ENCODE measurements at places on chromosomes 16 and 17.

GRCh38 chr17:30263552-30264333 lies 28.0 kb downstream of the BLMH start:
- no peak for DNase-seq

DNA sequence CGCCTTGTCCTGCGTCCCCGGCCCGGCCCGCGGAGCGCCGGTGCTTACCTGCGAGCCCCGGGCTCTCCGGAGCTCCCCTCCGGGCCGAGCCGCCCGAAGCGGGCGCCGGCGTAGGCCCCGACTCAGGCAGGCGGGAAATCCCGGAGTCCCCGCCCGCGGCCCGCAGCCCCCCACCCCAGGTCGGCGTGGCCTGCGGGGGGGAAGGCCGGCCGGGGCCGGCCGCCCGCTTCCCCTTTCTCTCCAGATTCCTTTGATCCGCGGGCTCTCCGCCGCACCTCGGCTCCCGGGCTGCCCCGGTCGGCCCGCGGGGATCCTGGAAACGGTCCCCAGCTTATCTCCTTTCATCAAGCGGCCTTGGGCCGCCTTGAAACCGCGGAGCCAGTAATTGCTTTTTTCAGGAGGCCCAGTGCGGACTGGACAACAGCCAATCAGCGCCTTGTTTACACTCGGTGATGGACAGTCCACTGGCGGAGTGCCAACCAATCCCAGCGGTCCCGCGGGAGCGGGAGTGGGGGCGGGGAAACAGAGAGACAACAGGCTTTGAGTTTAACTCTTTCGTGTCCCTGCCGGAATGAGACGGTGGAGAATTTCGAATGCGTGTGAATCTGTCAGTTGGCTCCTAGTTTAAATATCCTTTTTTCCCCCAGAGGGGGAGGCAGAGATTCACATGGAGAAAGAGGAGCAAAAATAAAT lies 1.4 kb upstream of the BAHCC1 start:
- DNase-seq = no peak

GRCh38 chr16:3046641-3047386 lies 453 bp downstream of the MMP25 start:
- no peak for DNase-seq

- no peak for DNase-seq
Measured at GRCh38 chr17:69815406-69815805, 259.6 kb upstream of the KCNJ16 start.

DNA sequence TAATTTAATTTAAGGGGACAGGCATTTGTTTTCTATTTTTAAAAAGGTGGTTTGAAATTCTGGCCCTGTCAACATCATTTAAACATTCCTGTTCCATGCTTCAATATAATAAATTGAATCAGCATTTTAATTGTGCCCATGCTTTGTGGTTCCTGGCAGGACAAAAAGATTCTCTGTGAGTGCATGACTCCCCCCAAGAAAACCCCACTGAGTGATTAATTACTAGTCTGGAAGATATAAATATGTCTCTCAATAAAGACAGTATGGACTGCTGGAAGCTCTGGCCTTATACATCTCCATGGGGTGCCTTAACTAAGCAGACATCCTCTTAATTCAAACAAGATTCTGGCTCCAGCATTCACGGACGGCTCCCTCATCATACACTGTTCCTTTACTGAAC lies 95.0 kb upstream of the PSMD7 start:
- no peak for DNase-seq

GRCh38 chr17:31598399-31598782 lies 206.9 kb downstream of the RAB11FIP4 start:
- no peak for DNase-seq

- DNase-seq = no peak
Measured at GRCh38 chr16:84459941-84460405, 44.5 kb downstream of the MEAK7 start.

- no peak for DNase-seq
Measured at GRCh38 chr16:52469775-52470174, 77.2 kb downstream of the TOX3 start.

DNA sequence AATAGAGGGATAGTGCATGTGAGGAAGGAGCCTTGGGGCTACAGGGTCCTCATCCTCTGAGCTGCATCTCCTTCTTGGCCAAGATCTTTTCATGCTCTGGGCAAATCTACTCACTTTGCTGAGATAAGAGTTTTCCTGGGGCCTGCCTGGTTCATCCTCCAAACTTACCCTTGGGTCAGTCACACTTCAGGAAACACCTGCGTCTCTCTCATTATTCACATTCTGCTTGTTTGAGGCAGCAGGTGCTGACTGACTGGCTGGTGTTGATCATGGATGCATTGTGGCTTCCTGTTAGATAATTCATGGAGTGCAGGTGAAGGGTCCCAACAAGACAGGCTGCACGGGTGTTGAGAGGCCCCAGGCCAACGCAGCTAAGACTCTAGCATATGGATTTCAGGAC lies 162.6 kb downstream of the SALL1 start:
- no peak for DNase-seq

DNA sequence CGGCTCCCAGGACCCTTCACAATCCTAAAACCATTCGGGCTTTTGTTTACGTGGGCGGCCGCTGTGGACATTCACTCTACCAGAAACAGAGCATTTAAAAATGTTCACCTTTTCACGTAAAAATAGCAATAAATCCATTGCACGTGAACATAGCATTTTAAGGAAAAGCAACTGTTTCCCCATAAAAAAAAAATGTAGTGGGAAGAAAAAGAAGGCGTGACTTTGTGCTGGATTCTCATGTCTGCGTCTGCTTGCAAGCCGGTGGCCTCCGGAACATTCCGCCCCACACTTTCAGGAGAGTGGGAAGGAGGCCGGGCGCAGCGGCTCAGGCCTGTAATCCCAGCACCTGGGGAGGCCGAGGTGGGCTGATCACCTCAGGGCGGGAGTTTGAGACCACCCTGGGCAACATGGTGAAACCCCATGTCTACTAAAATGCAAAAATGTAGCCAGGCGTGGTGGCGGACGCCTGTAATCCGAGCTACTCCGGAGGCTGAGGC lies 13.4 kb upstream of the GNG13 start:
- no peak for DNase-seq

DNA sequence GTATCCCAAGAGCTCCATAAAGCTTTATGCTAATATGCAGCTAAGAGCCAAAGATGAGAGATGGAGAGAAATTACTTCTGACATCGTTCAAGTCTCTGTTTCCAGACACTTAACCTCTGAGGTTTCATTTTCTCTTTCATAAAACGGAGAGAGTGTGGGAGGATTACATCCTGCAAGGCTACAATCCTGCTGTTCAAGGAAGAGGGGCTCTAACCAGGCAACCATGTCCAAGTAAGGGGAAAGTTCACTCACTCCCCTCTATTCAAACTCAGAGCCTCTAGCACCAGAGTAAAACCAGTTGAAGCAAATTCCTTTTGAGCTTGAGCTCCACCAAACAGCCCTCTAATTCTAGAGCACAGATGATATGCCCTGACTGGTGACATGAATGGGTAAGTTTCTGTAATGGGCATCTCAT lies 397.4 kb downstream of the NPIPA8 start:
- no peak for DNase-seq

DNA sequence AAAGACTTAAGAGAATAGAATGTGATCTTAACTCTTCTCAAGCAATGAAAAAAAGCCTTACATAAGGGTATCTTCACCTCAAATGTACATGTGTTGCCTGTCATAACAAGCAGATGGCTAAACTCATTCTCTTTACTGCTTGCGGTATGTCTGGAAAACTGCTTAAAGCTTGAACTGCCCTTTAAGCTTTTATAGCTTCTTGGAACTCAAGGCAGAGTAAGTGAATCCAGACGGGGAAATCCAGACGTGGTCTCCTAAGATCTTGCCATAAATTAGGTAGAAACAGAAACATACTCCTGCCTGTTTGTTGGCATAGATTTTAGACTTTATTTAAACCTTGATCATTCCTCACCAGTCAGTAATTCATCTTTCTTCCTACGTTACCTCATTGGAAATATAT lies 19.6 kb downstream of the CLUAP1 start:
- no peak for DNase-seq

DNA sequence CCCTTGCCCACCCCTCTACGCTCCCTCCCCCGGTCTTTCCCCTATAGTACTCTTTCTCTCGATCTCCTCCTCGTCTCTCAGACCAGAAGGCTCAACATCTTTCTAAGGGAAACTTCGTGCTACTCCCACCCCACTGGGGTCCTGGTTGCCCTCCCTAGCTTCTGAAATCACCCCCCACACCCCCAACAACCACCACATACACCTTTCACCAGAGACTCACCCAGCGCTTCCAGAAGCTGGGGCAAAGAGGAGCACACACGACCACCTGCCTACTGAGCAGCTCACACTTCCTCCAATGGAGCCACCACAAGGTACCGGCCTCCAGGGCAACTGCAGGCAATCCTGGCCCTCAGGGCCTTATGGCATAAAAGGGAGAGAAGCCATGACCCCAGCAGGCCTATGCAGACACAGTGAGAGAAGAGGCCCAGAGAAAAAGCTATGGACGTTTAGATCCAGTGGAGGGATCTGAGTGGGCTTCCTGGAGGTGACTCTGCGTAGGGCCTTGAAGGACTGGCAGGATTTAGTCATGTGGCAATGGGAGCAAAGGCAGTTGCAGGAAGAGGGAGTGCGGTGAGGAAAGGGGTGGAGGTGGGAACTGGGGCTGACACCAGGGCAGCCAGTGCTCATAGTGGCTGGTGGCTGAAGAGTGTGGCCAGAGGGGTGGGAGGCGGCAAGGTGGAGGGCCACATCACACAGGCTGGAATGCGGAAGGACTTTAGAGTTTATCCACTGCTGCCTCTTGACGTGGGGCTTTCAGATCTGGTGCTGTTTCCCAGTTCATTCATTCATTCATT lies 12.1 kb upstream of the TMEM92 start:
- DNase-seq = no peak

DNA sequence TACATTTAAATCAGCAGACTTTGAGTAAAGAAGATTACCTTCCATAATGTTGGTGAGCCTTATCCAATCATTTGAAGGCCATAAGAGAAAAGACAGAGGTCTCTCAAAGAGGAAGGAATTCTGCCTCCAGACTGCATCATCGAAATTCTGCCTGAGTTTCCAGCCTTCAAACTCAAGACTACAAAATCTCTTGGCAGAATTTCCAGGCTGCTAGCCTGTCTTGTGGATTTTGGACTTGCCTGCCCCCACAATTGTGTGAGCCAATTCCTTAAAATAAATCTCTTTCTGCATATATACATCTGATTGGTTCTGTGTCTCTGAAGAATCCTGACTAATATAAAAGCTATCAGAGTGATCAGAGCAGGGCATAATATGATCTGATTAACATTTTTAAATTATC lies 216.6 kb upstream of the CPHXL start:
- DNase-seq = no peak

DNA sequence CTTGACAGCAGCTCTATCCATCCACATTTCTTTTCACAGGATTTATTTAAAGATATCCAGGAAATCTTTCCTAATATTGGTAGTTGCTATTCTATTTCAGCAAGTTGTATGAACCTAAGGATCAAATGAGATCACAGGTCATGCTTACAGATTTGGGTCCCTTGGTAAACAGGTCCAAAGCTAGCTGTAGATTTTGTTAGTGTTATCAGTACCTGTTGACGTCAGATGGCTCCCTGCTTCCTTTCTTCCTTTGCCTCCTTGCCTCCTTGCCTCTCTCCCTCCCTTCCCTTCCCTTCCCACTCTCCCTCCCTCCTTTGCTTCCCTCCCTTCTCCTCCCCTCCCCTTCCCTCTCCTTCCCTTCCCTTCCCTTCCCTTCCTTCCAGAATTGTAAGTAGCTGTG lies 76.6 kb downstream of the EFCAB13 start:
- no peak for DNase-seq

- DNase-seq = no peak
Measured at GRCh38 chr17:76751416-76751993, 13.6 kb downstream of the MFSD11 start.

GRCh38 chr17:52147872-52148271 lies 10.6 kb downstream of the CA10 start:
- DNase-seq = no peak

- peak; percentile 40 for DNase-seq
Measured at GRCh38 chr17:74354123-74354522, 7.5 kb downstream of the BTBD17 start.

- no peak for DNase-seq
Measured at GRCh38 chr17:37148156-37148555, 199.4 kb downstream of the AATF start.

- DNase-seq = no peak
Measured at GRCh38 chr17:67180275-67180674, 64.7 kb downstream of the HELZ start.

- no peak for DNase-seq
Measured at GRCh38 chr17:81920612-81921536, 2.9 kb upstream of the SIRT7 start.

- DNase-seq = peak; percentile 30
Measured at GRCh38 chr17:76585649-76586593, at the start of gene ST6GALNAC2. ST6GALNAC2 (minus strand) TSS chr17:76585860; CDS start chr17:76585808, 52 bp downstream.

GRCh38 chr16:2296661-2297505 lies 29.0 kb upstream of the RNPS1 start:
- DNase-seq = no peak

DNA sequence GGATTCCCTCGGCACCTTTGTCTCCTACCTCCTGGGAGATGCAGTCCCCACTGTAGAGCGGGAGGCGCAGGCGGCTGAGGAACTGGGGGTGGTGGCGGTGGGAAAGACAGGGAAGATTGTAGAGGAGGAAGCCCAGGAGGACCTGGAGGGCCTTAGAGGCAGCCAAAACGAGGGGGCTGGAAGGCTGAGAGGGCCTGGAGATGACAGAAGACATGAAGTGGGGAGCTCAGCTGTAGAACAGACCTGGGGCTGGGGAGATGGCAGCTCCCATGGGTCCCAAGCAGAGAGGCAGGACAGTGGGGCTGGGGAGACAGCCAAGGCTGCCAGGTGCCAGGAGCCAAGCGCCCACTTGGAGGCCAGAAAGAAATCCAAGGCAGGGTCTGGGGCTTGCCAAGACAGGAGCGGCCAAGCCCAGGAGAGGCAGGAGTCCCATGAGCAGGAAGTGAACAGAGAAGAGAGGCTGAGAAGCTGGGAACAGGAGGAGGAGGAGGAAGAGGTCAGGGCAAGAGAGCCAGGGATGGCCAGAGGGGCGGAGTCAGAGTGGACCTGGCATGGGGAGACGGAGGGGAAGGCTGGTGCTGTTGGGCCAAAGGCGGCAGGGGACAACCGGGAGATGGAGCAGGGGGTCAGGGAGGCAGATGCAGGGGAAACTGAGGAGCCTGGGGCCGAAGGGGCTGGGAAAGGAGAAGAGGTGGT lies 803 bp downstream of the APOBR start:
- no peak for DNase-seq

GRCh38 chr17:56373981-56374833 lies 219.3 kb upstream of the NOG start:
- DNase-seq = no peak

GRCh38 chr17:64739316-64740058 lies 77.4 kb upstream of the SMURF2 start:
- no peak for DNase-seq

DNA sequence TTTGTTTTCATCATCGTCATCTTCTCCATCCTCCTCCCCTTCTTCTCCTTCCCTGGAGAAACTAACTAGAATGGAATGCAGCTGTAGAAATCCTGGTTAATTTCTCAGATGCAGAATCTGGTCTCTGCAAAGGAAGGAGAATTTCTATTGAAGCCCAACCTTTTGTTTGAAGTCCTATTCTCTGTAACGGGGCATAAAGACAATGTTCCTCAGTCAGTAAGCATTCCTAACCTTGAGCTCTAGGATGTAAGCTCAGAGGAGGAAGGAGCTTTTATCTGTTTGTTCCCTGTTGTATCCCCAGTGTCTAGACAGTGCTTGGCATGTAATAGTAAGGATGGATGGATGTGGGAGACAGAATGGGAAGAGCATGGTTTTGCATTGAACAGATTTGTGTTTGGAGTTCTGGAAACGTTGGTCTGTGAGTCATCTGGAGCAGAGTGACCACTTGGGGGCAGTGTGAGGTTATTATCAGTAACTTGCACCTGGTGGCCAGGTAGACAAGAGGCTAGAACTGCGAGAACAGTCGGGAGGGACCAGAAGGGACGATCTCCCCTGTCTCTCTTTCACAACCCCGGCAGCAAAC lies 363.7 kb downstream of the SNX29 start:
- DNase-seq = no peak

Measured in central memory CD4-positive, alpha-beta T cell (primary cell).